ENCODE measurements at places on chromosomes 7 and 10. TPM values are rescaled to one million over a fixed set of nuclear protein-coding genes. Genes with fewer than 3 reads are reported as not detected.

Gene PLEKHS1
- total RNA-seq: 13.3 TPM

Gene HMX3
- 0.35 TPM for total RNA-seq

Gene MMP21
- total RNA-seq: not detected

DNA sequence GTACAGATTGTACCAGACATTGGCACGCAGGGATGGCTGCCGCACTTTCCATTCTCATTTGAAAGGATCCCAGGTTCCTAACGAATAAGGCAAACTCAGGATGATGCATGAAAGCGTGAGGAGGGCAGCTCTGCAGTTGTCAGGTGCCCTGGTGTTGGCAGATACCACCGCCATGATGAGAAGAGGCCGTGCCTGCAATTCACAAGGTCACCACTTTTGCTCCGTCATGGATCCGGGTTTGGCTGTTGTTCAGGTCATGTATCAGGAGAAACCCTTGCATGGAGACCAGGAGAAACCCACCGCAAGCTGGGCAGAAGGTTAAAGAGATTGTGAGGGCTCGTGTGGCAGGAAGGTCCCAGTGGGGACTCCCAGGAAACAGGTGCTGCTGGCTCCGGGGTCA, 233.2 kb downstream of the KLF6 start:
- no peak overlapping the region for H3K27ac ChIP-seq
- no peak overlapping the region for H3K4me3 ChIP-seq
- no peaks in the 10 kb centered on the region for H3K36me3 ChIP-seq
- no peaks in the 10 kb centered on the region for H3K4me1 ChIP-seq
- H3K27me3 ChIP-seq: no peaks in the 10 kb centered on the region

- no peaks in the 10 kb centered on the region for H3K36me3 ChIP-seq
- H3K4me3 ChIP-seq: no peak overlapping the region
- no peak for DNase-seq
Measured at GRCh38 chr10:26524161-26524896, 86.2 kb downstream of the APBB1IP start.

GRCh38 chr10:21919117-21919516, 84.4 kb downstream of the DNAJC1 start:
- no peak overlapping the region for H3K27ac ChIP-seq
- H3K4me3 ChIP-seq: no peak overlapping the region
- no peaks in the 10 kb centered on the region for H3K27me3 ChIP-seq
- DNase-seq: no peak
- H3K4me1 ChIP-seq: no peaks in the 10 kb centered on the region

- H3K27ac ChIP-seq: peak overlapping the region; percentile 27
- DNase-seq: peak; percentile 71
- peaks cover 7% of the 10 kb centered on the region for H3K4me1 ChIP-seq
Measured at GRCh38 chr7:96303105-96303685, 18.7 kb downstream of the SLC25A13 start.

- DNase-seq: no peak
- peak overlapping the region; percentile 88 for H3K27ac ChIP-seq
- peak overlapping the region; percentile 64 for H3K4me3 ChIP-seq
Measured at GRCh38 chr7:24978843-24979469, 1.0 kb downstream of the OSBPL3 start.
